Stomach (tissue), 19 donors: ENCODE measurements at places on chromosomes 3 and 15. TPM values are rescaled to one million over a fixed set of nuclear protein-coding genes. Genes with fewer than 3 reads are reported as not detected.
A peak's percentile ranks its signal among the peaks of the same experiment; 100 is the strongest.

The MST1R gene
- 386 TPM for total RNA-seq

The PRR23E gene
- total RNA-seq: not detected

The RNU5B-1 gene
- total RNA-seq: not detected

The HYAL3 gene
- not detected for total RNA-seq

DNA sequence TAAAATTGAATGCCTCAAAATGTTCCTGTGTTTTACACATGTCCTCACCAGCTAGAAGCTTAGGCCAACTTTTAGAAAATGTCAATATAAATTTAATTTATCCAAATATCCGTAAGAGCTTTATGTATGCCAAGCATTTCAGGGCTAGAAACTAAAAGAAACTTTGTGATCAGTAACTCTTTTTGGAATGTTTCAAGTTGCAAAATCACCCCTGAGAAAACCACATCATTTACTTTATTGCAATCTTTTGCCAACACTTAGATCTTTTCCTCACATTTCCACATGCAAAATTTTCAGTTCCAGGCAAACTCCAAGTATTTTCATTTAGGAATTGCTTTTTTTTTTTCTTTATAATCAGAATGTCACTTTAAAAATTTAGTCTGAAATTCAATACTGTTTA lies 20.1 kb upstream of the IGF1R start:
- DNase-seq: no peak
- peaks cover 36% of the 10 kb centered on the region for H3K27me3 ChIP-seq
- no peaks in the 10 kb centered on the region for H3K4me1 ChIP-seq
- H3K27ac ChIP-seq: no peak overlapping the region

- H3K36me3 ChIP-seq: no peaks in the 10 kb centered on the region
- H3K4me1 ChIP-seq: no peaks in the 10 kb centered on the region
- no peak overlapping the region for H3K4me3 ChIP-seq
- DNase-seq: no peak
Measured at GRCh38 chr15:25838191-25838870, 24.8 kb downstream of the ATP10A start.

DNA sequence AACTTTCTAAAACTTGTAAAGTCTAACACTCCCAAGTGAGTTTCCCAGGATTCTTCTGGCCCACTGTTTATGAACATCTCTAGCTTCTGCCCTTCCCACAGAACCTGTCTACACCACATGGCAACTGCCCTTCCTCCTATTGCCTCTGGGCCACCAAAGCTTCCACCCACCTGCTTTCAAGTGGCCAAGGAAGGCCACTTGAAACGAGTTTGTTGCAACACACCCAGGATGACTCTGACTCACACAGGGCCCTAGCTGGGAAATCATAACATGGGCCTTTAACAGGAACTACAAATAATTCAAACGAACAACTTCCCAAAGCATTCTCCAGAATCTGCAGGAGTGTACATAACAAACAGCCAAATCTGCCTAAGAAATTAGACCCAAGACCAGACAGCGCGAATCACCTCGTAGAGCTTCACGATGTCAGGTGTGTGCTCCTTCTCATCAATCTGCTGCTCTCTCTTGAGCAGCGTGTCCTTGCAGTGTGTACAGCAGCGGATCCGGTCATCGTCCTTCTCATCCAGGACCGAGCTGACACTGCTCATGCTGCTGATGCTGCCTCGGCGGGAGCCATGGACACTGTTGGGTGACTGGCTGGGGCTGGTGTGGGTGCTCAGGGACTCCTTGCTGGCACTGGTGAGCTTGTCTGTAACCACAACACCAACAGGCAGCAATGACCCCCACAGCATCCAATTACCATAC lies 16.8 kb downstream of the RBSN start:
- H3K27ac ChIP-seq: no peak overlapping the region
- H3K36me3 ChIP-seq: peaks cover 99% of the 10 kb centered on the region
- no peaks in the 10 kb centered on the region for H3K4me1 ChIP-seq

DNA sequence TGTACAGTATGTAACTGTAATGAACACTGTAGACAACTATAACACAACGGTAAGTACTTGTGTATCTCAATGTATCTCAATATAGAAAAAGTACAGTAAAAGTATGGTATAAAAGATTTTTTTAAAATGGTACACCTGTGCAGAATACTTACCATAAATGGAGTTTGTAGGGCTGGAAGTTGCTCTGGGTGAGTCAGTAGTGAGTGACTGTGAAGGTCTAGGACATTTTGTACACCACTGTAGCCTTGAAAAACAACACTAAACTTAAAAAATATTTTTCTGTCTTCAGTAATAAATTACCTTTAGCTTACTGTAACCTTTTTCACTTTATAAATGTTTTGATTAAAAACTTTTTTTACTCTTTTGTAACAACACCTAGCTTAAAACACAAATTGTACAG lies 142.9 kb downstream of the ATG7 start:
- no peaks in the 10 kb centered on the region for H3K27me3 ChIP-seq
- no peak overlapping the region for H3K4me3 ChIP-seq
- no peak overlapping the region for H3K27ac ChIP-seq
- H3K36me3 ChIP-seq: no peaks in the 10 kb centered on the region
- no peaks in the 10 kb centered on the region for H3K4me1 ChIP-seq

DNA sequence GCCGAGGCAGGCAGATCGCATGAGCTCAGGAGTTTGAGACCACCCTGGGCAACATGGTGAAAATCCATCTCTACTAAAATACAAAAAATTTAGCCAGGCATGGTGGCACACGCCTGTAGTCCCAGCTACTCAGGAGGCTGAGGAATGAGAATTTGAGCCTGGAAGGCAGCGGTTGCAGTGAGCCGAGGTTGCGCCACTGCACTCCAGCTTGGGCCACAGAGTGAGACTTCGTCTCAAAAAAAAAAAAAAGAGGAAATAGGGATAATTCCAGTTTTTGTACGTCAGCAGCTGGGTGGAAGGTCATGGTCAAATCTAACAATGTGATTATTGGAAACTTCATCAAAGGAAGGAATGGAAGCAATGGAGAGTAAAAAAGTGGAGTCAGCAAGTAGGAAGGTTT lies 3.1 kb downstream of the CMC1 start:
- H3K27ac ChIP-seq: no peak overlapping the region
- peaks cover 60% of the 10 kb centered on the region for H3K4me1 ChIP-seq
- no peaks in the 10 kb centered on the region for H3K36me3 ChIP-seq

DNA sequence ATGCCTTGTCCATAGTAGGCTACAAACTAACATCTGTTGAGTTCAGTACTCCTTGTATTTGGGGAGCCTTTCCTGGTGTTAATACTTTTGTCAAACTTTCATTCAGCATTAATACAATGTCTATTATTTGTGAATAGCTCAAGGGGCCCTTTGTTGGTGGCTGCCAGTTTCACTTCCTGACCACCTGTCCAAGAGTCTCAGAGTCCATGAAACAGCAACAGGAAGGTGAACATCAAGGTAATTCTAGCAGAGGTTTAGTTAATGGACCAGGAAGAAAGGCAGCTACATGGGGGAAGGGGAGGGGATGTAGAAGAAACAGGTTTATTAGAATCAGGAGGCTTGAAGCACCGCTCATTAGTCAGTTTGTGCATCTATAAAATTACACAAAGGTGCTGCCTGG lies 386.9 kb downstream of the PDCD6IP start:
- H3K27me3 ChIP-seq: no peaks in the 10 kb centered on the region
- no peak overlapping the region for H3K4me3 ChIP-seq
- H3K4me1 ChIP-seq: no peaks in the 10 kb centered on the region
- H3K36me3 ChIP-seq: no peaks in the 10 kb centered on the region
- DNase-seq: peak; percentile 12

DNA sequence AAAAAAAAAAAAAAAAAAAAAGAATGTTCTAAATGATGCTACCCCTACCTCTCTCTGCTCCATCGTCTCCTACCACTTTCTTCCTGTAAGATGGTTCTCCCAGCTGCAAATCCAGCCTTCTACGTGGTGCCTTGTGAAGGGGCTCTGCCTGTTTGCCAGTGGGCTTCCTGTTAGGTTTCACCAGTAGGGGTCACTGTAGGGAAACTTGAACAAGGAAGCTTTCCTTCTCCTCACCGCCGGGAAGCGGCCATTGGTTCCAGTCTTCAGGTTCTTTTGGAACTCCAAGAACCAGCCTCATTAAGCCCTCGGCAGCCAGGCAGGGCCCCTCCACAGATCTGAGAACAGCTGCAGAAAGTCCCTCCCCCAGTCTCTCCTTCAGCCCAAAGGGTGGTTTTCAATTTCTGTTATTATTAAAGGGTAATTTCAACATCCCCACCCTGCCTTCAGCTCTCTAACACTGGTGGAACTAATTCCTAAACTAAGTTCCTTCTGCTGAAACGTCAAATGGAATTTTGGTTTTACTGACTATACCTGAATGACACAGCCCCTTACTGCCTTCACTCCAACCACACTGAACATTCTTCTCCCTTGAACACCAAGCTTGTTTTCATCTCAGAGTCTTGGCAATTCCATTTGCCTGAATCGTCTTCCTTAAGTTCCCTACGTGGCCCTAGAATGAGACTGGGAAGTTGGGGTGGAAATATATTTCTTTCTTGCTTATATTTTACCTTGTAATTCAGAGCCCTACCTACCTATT lies 13.5 kb downstream of the MCCC1 start:
- H3K4me1 ChIP-seq: no peaks in the 10 kb centered on the region
- no peak overlapping the region for H3K27ac ChIP-seq
- DNase-seq: no peak
- H3K4me3 ChIP-seq: no peak overlapping the region

DNA sequence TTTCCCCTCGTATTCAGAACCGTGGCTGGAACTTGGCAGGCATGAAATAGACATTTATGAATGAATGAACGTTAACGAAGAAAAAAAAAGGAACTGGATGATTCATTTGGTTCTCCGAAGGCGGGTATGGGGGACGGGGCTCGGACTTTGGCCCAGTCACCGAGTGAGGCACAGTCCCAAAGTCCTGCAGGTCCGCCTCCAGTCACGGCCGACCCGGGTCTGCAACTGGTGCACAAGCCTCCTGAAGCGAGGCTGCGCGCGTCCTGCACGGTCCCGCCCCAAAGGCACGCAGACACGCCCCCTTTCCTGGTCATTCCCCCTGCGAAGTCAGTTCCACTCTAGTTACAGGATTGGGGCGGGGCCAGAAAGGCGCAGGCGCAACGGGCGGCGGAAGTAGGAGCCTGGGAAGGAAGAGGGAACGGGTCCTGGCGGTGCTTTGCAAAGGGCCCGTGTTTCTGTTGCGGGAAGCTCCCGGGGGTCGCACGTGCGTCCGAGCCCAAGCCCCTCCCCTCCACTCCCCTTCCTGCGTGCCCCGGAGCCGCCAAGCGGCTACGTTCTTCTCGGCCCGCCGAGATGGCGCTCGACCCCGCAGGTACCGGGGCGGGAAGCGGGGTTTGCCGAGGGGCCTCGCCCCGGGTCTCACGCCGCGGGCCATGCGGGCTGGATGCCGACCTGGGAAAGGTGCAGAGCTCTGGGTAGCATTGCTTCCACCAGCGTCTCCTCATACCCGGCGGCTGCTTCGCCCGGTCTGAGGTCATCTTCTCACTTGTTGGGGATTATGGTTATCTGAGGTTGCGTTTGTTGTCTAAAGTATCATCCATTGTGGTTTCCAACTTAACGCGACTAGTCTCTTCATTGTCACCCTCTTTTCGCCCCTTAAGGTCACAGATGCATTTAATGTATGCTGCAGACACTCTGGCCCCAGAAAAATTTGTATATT lies at the start of gene CMC1:
CMC1 (plus strand) TSS at position 399 of the 940 bp plus-strand sequence; CDS start at position 574, 175 bp downstream.
- no peaks in the 10 kb centered on the region for H3K36me3 ChIP-seq
- H3K4me3 ChIP-seq: peak within 1 kb of the TSS; percentile 86
- H3K4me1 ChIP-seq: peaks cover 14% of the 10 kb centered on the region
- H3K27me3 ChIP-seq: no peaks in the 10 kb centered on the region
- peak within 1 kb of the TSS; percentile 93 for H3K27ac ChIP-seq

DNA sequence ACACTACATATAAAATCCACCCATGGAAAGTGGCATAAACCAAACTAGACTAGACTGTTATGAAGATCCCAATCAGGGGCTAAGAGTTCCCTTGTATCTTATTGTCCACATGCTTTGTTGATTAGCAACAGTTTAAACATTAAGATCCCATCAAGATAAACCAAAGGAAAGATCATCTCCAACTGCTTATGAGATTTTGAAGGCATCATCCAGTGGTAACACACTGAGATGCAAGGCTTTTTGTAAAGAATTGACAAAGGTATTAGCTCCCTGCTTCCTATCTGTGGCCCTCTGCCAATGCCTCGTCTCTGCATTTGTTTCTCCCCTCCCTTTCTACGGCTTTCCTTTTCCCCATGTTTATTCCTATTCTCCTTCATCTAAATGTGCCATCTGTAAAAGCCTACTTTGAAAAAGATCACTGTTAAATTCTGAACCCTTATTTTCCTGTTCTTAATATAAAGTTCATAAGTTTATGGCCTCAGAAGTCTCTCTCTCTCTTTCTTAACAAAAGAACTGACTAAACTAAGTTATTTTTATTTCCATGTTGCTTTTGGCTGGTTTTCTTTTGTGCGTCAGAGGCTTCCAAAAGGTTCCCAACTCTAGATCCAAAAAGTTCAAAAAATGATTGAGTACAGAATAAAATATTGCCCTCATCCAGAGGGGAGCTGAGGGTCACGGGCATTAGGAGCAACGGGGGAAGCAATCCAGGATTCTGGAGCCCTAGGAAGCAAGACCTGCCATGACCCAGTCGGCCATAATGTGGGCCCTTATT lies 5.5 kb downstream of the PLD1 start:
- H3K36me3 ChIP-seq: no peaks in the 10 kb centered on the region
- DNase-seq: no peak
- H3K4me3 ChIP-seq: no peak overlapping the region

DNA sequence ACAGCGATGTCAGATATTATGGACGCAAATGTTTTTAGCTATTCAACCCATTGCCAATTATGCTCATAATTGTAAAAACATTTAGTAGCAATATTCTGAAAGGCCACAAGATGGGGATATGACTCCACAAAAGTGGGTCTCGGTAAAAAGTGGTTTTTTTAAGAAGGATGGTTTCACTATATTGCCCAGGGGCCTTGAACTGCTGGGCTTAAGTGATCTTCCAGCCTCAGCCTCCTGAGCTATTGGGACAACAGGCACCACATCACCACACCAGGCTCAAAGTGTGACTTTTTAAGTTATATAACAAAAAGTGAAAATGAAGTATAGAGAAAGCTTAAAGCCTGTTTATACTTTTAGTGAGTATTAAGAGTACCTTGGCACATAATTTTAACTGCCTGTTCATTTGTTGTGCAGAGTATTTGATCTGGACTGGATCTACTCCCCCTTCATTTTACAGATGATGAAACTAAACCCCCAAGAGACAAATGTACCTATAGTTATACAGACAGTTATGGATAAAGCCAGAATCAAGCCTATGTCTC lies 9.4 kb downstream of the NAA50 start:
- no peak overlapping the region for H3K4me3 ChIP-seq
- no peaks in the 10 kb centered on the region for H3K36me3 ChIP-seq
- no peak overlapping the region for H3K27ac ChIP-seq
- no peak for DNase-seq
- H3K27me3 ChIP-seq: no peaks in the 10 kb centered on the region

DNA sequence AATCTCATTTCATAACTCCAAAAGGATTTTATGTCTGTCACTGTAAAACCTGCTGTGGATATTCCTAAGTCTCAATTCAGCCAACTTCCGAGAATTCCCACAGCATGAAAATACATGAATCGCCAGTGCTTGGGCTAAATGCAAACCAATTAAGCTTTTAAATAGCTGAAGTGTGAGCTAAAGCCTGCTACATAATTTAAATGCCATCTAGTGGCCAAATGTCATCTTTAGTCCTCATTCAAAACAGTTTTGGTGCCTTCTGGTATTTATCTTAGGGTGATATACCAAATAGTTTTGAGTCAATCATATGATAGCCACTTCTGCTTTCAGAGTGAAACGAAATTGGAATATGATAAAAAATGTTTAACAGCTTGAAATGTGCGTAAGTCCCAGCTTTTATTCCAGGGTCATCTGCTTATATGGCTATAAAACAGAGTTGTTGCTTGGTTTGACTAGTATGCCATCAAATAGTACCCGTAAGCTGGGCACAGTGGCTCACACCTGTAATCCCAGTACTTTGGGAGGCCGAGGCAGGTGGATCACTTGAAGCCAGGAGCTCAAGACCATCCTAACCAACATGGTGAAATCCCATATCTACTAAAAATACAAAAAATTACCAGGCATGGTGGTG lies 41.8 kb upstream of the CCNL1 start:
- no peaks in the 10 kb centered on the region for H3K36me3 ChIP-seq
- no peak overlapping the region for H3K4me3 ChIP-seq
- no peaks in the 10 kb centered on the region for H3K27me3 ChIP-seq
- no peak overlapping the region for H3K27ac ChIP-seq
